Activated CD8-positive, alpha-beta T cell treated with anti-CD3 and anti-CD28 coated beads, Interleukin-2, amount 10 ng/mL, durations not matched to agents 7 days and 5 days (primary cell): ENCODE measurements at places on chromosomes 3 and 15. TPM values are rescaled to one million over a fixed set of nuclear protein-coding genes. Genes with fewer than 3 reads are reported as not detected.

The FOXL2NB gene
- total RNA-seq: not detected

The NR2E3 gene
- not detected for total RNA-seq

The BFSP2 gene
- total RNA-seq: 0.45 TPM

The SPPL2A gene
- total RNA-seq: 77.9 TPM

The CLDN18 gene
- not detected for total RNA-seq

The POMGNT2 gene
- 8.7 TPM for total RNA-seq

DNA sequence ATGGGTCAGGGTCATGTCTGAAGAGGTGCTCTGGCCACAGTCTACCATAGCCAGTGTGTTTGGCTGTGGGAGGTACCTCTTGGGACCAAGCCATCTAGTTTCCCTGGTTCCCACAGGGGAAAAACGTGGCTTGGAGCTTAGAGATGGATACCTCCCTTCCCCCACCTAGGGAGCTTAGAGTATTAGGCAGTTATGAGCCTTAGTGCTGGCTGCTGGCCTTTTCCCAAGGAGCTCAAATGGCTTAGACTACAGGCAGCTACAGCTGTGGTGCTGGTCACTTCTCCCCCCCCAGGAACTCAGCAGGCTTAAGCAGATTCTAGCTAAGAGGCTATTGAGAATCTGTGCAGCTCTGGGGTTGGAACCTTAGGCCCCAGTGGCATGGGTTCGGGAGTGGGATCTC lies 591.2 kb downstream of the NSUN3 start:
- no peak for DNase-seq

- DNase-seq: no peak
Measured at GRCh38 chr15:78895471-78895870, 22.8 kb downstream of the MORF4L1 start.

DNA sequence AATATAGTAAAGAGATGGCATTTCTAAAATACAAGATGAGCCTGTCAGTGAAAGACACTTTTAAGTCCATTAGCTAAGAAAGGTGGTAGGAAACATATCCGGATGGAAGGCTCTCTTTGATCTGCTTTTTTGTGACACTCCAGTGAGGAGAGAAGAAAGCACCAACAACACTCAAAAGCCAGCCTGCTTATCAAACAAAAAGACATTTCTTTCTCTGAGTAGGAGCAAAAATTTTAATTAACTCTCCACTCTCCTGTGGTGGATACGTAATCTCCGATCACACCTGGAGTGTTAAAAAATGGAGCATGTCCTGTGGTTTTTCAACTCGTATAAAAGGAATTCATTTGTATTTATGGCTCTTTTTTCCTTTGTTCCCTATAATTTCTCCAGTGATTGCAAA lies 65.3 kb downstream of the OXNAD1 start:
- DNase-seq: no peak

DNA sequence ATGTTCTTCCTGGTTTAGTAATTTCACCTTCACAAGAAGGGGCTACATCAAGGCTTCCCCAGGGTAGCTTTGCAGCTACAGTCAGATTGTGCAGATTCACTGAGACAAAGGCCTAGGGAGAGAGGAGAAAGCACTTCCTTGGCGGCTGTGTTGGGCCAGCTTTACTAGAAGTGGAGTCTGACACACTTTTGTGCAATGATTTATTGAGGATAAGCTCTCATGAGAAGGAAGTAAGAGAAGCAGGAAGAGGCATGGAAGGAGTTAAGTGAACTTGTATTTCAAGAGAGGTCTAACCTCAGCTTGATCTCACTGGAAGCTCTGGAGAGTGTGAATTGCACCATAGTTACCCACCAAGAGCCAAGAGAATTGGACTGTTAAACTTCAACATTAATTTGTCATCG lies 78.9 kb downstream of the TGFBR2 start:
- no peak for DNase-seq

- no peak for DNase-seq
Measured at GRCh38 chr15:60213377-60214000, 184.3 kb downstream of the ANXA2 start.

DNA sequence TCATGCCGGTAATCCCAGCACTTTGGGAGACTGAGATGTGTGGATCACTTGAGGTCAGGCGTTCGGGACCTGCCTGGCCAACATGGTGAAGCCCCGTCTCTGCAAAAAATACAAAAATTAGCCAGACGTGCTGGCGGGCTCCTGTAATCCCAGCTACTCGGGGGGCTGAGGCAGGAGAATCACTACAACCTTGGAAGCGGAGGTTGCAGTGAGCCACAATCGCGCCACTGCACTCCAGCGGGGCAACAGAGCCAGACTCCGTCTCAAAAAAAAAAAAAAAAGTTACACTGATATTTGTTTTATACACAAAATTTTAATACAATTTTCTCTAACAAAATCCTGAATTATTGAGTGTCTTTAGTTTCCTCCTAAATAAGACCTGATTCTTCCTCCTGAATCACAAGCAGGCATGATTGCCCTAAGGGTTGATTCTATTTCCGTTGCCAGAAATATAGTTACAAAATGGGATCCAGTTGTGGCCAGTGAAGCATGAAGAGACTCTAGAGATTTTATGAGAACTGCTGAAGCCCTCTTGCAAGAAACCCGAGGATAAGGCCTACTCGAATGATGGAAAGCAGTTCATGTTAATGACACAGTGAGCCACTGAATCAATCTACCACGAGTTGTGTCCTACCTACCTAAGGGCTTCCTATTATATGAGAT lies 9.6 kb upstream of the SMARCC1 start:
- no peak for DNase-seq

DNA sequence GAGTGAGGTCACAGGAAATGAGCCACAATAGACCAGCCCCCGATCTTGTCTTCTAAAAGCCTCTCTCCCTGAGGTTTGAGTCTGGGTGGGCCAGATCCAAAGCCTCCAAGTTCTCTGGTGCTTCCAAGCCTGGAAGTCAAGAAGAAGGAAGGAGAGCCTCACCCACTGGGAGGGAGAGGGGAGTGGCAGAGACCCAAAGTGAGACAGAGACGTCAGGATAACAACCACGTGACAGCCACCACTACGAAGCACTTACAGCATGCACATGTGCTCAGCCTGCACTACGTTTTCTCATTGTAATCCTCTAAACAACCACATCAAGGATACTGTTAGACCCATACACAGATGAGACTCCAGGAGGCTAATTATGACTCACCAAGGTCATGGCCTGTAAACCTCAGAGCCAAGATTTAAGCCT lies 197.3 kb upstream of the LINGO1 start:
- no peak for DNase-seq
